Hippocampal formation (tissue), 2 donors: ENCODE measurements at places on chromosomes 16 and 17.

GRCh38 chr17:77453613-77454241 is 313.0 kb downstream of the SEC14L1 start:
- DNase-seq: no peak

- DNase-seq: no peak
Measured at GRCh38 chr16:17360693-17361122, 110.1 kb downstream of the XYLT1 start.

GRCh38 chr16:28561557-28562187 is 8.0 kb downstream of the SGF29 start:
- no peak for DNase-seq

DNA sequence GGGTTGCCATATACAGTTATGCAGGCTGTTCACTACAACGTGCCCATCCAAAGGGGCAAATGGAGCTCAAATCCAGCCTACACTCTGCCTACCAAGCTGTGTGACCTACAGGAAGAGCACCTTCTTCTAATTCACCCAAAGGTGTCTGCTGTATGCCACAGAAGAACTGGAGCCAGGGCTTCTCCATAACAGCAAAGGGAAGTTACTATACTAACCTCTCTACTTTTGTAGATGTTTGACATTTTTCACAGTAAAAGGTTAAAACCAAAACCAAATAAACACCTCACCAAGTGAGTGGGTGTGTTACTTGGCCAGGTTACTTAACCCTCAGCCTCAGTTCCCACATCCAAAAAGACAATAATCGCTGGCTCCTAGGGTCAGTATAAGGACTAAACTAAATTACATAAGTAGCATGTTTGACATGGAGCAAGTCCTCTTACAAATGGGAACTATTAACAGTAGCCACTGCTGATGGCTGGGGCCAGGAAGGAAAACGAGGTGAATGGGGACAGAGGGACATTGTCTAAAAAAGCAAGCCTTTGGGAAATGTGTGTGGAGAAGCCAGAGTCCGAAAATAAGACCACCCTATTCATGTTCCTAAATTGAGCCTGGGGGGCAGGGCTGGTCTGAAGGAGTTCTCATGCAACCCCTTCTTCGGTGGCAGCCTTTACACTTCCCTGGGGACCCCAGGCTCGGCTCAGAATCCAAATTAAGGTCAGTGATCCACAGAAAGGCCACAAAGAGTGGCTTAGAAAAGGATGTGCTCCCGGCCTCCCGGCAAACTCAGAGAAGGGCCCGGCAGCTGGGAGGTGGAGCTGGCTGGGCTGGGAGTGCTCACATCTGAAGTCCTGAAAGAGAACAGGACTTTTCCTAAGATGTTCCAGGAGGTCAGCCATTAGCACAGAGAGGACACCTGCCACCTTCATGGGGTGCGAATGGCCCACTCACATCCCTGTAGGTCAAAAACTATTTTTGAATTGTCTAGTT is 13.5 kb downstream of the CUEDC1 start:
- DNase-seq: no peak

DNA sequence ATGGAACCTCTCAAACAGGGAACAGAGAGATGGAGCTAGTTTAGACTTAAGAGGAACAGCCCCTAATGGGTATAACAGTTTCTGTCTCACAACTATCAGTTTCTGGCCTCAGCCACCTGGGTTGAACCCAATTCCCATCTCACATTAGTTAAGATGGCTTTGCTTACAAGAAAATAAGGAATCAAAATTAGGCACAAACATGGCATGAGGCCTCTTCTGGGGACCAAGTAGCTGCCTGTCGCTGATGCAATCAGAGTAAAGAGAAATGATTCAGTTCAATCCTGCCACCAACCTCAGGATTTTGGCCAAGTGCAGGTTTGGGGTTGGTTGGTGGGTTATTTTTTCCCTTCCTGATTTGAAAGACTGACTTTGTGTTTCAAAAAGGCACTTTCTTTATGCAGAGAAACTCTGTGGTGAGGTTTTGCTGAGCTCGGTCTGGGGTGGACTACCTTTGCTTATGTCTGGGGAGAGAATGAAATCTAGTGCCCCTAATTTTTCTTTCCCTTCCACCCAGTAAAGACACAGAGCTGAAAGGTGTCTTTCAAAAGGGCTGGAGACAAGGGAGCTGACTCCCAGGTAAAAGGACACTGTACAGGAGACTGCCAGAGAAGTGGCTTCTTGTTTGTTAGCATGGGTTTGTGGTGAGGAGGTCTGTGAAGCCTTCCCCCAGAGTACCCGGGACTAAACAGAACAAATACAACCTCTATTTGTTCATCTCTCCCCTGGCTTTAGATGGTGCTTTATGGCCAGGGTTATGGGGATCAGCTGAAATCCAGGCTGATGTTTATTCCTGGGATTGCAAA is 44.8 kb upstream of the NFAT5 start:
- no peak for DNase-seq

GRCh38 chr17:76865174-76865573 is 3.0 kb upstream of the MGAT5B start:
- no peak for DNase-seq

GRCh38 chr17:66737524-66737923 is 97.4 kb upstream of the CACNG5 start:
- no peak for DNase-seq

GRCh38 chr16:10923146-10923649 is 19.1 kb downstream of the DEXI start:
- DNase-seq: no peak

GRCh38 chr17:69609473-69610305 is 195.2 kb downstream of the MAP2K6 start:
- peak; percentile 1 for DNase-seq

- DNase-seq: no peak
Measured at GRCh38 chr16:1556254-1556653, 22.8 kb downstream of the TMEM204 start.

GRCh38 chr17:78718575-78719208 is 63.4 kb downstream of the CYTH1 start:
- no peak for DNase-seq

DNA sequence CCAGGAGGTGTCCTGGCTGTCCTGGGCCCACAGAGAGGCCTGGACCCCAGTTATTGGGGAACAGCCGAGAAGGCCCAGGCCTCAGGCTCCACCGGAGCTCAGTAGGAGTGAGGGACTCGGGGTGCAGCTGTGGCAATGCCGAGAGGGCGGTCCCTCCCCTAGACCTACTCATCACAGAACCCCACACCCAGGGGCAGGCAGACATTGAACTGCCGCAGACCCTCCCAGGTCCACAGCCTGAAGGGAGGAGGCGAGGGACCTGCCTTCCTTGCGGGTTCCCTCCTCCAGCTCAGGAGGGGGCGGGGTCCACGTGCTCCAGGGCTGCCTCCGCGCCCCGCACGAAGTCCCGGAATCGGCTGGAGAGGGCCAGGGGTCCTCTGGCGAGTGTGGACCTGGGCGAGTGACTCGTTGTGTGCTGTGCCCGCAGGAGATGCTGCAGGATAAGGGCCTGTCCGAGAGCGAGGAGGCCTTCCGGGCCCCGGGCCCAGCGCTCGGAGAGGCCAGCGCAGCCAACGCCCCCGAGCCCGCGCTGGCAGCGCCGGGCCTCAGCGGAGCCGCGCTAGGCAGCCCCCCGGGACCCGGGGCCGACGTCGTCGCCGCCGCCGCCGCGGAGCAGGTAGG is 3.9 kb downstream of the TBX4 start:
- no peak for DNase-seq

DNA sequence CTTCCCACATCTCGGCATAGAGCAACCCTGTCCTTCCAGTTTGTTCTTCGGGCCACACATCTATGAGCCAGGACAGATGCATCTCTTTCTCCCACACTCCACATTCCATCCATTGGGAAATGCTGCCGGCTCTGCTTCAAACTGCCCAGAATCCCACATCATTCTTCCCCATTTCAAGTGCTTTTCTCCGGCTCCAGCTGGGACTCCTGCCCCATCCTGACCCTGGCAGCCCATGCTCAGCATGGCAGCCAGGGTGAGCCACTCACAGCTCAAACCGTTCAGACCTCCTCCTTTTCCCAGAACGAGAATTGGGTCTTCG is 132.8 kb upstream of the SDK2 start:
- DNase-seq: no peak

DNA sequence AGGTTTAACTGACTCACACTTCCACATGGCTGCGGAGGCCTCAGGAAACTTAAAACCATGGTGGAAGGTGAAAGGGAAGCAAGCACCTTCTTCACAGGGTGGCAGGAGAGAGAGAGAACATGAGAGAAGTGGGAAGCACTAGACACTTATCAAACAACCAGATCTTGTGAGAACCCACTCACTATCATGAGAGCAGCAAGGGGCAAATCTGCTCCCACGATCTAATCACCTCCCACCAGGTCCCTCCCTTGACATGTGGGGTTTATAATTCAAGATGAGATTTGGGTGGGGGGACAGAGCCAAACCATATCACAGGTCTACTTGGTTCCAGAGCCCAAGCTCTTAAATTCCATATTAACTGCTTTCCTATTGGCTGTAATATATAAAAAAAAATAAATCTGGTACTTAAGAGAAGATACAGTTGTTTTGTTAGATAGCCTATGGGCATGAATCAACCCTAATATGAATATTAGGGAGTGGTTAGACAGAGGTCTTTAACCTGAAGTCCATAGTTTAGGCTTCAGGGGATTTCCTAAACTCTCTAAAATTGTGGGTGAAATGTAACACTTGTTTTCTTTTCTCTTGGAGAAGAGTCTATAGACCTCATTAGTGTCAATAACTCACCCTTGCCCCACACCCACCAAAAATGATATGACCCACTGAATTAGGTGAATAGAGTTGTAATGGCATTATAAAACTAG is 56.7 kb downstream of the SKAP1 start:
- no peak for DNase-seq

DNA sequence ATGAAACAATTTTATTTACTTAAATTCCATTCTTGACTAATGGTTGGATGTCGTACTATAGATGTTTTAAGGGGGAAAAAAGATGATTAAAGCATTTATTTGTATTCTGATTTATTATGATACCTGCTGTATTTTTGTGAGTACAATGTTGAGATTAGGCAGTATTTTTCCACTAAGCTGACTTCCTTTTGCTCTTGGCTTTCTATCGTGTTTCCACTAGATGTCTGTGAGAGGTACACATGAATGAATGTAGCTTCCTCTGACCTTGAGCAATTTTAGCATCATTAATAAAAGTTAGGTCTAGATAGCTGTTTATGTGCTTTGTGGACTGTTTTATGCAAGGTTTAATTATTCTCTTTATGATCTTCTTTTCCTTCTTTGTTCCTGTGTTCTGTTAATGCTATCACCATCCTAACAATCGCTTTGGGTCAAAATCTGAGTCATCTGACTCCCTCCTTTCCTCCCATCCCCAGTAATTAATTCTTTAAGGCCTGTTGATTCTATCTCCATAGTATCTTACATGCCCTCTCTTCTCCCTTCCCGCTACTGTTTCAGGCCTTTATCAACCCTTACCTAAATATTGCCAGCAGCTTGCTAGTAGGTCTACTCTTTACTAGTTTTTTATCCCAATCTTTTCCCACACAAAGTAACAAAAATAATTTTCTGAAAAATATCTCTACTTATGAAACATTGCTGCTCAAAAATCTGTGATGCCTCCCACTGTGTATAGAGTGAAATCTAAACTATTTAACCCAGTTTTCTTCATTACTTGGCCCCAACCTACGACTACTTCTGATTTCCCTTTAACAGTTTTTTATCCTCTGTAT is 76.0 kb downstream of the VMP1 start:
- DNase-seq: no peak

GRCh38 chr17:68182940-68183551 is 64.8 kb upstream of the AMZ2 start:
- no peak for DNase-seq

GRCh38 chr16:22054847-22055590 is 37.3 kb upstream of the VWA3A start:
- DNase-seq: no peak

- DNase-seq: no peak
Measured at GRCh38 chr17:2975469-2975958, 87.9 kb downstream of the OR1D5 start.

GRCh38 chr17:10033449-10033848 is 128.4 kb upstream of the RCVRN start:
- DNase-seq: no peak

GRCh38 chr16:13997933-13998332 is 73.2 kb upstream of the MRTFB start:
- DNase-seq: no peak

DNA sequence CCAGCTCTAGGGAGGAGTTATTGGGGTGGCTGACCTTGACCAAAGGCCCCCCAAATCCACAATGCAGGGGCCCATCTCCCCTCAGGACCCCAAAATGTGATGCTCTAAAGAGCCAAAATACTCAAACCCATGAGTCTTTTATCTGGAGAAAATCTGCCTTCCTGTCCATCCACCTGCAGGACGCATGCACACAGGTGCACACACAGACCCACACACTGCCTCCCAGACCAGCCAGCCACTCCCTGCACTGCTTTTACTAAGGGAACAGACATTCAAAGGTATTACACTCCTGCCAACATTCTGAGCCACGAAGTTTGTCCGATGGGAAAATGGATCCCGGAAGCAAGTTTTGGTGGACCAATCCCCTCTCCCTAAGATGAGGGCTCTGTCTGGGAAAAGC is 76.1 kb upstream of the CDH5 start:
- no peak for DNase-seq

DNA sequence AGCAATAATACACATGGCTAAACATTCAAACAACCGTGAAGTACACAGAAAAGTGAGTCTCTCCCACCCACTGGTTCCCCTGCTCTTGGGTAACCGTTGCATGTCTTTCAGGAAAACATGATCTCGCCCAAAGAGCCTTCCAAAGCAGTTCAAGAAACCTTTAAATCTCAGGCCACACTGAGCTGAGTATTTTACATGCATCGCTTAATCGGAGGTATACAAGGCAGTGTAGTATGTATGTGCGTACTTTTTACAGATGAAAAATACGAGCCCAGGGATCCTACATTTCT is 741 bp upstream of the DEXI start:
- DNase-seq: no peak

- no peak for DNase-seq
Measured at GRCh38 chr16:22120440-22120839, 28.1 kb downstream of the VWA3A start.

GRCh38 chr16:30113711-30114333 is 485 bp upstream of the GDPD3 start:
- DNase-seq: no peak

- no peak for DNase-seq
Measured at GRCh38 chr17:57550668-57551315, 194.3 kb downstream of the CCDC182 start.

DNA sequence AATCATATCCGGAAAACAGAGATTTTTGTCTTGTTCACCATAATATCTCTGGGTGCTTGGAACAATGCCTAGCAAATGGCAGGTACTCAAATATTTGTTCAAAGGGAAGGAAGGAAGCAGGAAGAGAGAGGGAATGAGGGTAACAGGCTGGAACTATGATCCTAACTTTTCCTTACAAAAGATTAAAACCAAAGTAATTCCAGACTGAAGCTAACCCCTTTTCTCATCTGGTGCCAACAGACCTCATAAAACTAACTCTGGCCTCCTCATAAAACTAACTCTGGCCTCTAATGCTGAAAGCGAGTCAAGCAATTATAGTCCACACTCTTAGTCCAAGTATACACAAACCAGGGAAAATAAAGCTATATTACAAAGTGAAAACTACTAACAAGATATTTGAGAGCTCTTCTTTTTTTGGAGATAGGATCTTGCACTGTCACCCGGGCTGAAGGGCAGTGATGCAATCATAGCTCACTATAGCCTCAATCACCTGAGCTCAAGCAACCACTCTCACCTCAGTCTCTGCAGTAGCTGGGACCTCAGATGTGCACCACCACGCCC is 84.6 kb downstream of the KANSL1 start:
- no peak for DNase-seq

GRCh38 chr17:55897301-55897700 is 146.4 kb downstream of the PCTP start:
- no peak for DNase-seq

- DNase-seq: no peak
Measured at GRCh38 chr17:14621826-14622614, 321.1 kb downstream of the HS3ST3B1 start.
